ENCODE measurements at places on chromosomes 2 and 18.

- DNase-seq = no peak
Observed at GRCh38 chr2:118177884-118178283, 89.6 kb downstream of the INSIG2 start.

DNA sequence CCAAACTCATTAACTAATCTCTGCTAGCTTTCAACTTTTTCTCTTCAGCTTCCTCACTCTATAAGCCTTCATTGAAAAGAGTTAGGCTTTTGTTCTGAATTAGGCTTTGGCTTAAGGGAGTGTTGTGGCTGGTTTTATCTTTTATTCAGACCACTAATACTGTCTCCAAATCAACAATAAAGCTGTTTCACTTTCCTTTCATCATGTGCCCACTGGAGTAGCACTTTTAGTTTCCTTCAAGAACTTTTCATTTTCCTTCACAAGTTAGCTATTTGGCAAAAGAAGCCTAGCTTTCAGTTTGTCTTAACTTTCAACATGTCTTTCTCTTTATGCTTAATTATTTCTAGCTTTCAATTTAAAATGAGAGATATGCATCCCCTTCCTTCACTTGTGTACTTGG, 271.7 kb upstream of the FSIP2 start:
- DNase-seq = no peak

DNA sequence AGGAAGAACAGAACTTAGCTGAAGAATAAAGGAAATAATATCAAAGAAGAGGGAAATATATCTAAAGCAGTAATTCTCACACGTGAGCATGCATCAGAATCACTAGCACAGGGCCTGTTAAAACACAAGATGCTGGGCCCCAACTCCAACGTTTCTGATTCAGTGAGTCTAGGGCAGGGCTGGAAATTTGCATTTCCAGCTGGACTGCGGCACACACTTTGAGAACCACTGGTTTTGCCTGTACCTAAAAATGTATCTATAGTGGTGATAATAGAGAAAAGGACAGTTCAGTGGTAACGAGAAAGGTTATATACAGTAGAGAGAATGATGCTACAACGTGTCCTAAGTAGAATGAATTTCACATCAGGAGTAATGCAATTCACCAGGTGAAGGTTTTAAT, 11.2 kb downstream of the REV1 start:
- DNase-seq = no peak

DNA sequence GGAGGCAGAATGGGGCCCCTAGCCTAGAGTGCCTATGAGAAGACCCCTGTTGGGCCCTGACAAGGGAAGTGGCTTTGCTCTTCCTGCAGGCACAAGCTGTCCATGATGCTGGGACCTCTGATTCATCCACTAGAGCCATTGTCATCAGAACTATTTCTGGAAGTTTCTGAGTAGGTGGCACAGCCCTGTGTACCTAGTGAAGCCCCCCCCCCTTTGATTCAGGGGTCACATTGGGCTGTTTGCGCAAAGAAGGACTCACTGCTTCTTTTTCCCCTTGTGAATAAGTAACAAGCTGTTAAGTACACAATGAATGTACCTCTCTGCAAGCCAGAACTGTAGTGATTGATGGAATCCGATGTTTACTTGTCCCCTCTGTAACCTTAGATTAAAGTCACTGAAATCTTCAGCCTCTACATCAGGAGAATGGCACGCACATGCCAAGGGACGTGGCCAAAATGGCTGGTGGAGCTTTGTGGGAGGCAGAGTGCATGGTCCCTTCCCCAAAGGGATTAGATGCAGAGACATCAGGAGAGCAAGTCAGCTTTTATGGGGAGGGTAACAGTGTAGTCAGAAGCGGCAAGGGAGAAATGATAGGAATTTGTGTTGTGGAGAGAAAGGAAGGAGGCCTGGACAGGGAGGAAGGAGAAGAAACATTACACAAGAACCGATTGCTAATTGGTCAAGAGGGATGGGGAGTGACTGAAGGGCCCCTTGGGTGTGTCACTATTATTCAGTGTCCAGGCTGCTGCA, 267.6 kb upstream of the RAB12 start:
- DNase-seq = no peak

GRCh38 chr2:43340945-43341356, 114.5 kb upstream of the ZFP36L2 start:
- DNase-seq = no peak

- DNase-seq = no peak
Observed at GRCh38 chr2:150432312-150432625, 55.2 kb downstream of the RND3 start.

DNA sequence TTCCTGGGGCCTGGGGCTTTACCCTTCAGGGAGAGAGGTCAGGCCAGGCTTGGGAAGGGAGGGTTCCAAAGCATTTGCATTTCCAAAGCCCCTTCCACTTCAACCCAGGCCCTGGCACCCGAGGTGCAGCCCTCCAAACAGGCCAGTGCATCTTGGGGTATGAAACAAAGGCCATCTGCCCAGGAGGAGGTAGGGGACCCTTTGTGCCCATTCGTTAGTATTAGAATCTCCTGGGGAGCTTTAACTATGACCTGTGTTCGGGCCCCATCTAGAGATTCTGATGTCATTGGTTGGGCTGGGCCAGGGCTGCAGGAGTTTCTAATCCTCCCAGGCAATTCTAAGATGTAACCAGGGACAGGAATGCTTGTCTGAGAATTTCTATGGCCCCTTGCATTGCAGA, 73.6 kb downstream of the CIB4 start:
- no peak for DNase-seq

DNA sequence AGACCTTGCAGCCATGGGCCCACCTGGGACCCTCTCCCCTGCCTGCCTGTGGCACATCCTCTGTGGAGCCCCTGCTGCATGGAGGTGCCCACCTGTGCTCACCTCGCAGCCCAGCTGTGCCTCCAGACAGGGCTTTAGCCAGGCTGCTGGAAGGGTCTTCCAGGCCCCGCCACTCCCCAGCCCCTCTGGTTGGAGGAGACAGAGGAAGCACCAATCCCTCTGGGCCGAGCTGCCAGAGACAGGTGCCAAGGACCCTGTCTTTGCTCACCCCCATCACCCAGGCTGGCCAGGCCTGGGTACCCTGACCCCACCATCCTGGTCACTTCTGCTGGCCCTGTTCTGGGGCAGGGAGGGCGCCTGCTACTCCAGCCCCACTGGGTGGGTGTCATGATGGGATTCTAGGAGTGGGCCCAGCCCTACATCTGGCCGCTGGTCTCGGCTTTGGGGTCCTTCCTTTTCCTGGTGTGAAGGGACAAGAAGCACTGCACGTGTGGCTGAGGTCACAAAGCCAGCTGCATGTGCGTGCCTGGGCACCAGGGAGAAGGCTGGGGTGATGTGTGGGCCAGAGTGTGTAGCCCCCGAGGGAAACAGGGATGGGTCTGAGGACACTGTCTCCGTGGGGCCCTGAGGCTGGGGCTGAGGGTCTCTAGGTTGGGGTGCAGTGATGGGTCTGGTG, 9.3 kb upstream of the NEU4 start:
- DNase-seq = no peak

- DNase-seq = no peak
Observed at GRCh38 chr2:235766278-235766677, 272.4 kb downstream of the AGAP1 start.

- no peak for DNase-seq
Observed at GRCh38 chr18:9177031-9177430, 40.5 kb downstream of the ANKRD12 start.

- no peak for DNase-seq
Observed at GRCh38 chr18:697012-697411, 15.4 kb downstream of the ENOSF1 start.

DNA sequence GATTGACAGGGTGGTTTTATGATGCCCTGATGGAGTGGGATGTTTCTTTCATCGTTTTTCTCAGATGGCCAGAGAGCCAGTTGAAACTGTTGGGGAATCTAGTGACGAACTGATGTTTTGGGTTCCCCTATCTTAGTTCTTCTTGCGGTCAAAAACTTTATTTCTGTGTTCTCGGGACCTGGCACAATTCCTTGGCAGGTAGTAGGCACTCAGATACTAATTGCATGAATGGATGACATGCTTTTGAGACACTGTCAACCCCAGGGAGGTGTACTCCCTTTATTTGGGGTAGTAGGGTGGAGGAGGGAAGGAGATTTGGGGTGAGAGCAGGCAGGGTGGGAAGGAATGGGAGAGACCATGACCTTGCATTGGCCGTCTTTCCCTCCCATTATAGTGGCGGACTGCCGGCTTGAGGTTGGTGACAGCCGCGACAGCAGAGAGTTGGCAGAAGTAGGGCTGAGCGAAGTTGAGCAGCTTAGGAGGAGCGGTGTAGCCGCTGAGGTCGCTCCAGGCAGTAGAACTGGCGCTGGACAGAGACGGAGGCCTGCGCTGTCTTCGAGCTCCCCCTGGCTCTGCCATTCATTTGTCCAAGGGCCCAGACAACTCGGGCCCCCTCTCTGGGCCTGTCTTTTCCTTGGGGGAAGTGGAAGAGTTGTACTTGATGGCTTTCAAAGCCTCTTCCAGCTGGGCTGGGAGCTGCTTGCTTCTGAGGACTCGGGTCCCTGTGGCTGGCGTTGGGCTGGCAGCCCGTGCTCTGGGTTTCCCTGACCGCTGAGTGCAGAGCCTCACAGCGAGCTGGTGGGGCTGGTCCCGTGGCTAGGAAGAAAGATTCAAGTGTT, 2.6 kb downstream of the TET3 start:
- no peak for DNase-seq

GRCh38 chr2:158380746-158381145, 75.8 kb downstream of the CCDC148 start:
- DNase-seq = no peak

GRCh38 chr2:217916504-217917254, 86.1 kb downstream of the TNS1 start:
- DNase-seq = no peak

DNA sequence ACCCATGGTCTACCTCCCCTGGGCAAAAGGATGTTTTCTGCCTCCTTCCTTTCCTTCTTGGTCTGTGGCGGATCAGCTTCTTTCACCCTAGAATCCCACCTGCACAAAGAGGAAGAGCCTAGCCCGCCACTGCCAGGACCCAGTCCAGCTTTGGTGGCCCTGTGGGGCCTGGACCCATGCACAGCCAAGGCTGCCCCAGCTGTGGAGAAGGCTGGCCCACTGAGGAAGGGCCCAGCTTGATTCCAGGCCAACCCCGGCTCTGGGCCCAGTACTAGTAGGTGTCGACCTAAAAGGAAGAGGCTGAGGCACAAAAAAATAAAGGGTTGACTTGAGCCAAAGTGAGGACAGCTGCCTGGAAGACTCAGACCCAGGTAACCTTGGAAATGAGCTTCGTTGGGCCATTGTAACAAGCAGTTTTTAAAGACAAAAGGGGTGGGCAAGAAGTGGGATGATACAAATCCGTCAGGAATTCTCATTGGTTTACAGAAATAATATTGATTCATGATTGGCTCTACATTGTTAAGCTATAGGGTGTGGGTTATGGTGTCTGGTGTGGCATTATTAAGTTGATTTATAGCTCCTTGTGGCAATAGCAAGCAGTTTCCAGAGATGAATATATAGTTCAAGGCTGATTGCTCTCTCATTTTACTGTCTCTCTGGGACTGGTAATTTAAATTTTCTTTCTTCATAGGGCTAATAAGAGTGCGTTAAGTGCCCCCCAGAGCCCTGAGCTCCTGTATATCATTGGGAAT, 29.8 kb upstream of the MAL start:
- no peak for DNase-seq

DNA sequence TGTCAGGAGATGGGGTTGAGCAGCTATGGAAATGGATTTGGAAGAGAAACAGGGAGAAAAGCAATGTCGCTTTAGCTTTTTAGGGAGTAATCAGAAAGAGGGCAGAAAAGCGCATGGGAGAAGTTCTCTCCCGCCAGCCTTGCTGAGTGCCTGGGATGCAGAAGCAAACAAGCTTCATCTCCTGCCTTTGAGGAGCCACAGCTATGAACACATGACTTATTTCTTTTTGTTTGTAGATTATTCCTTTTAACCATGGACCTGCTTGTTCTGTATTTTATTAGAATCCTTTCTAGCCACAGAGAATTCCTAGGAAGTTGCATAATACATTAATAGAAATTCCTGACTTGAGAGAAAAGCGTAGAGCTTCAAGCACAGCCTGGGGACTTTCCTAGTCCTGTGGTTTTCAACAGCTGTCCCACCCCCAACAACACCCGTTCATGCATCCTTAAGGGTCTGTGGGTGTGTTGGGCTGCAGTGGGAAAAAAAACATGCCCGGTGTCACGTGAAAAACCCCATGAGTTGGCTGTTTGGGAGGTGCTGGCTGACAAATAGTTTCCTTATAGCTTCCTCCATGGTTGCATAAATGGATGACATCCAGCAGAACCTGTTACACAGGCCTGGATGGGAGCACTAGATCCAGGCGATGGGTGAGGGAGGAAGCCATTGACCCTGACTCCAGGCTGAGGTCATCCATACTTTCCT, 14.9 kb downstream of the SLC9A4 start:
- no peak for DNase-seq

- no peak for DNase-seq
Observed at GRCh38 chr2:133581010-133581760, 12.9 kb upstream of the NCKAP5 start.

DNA sequence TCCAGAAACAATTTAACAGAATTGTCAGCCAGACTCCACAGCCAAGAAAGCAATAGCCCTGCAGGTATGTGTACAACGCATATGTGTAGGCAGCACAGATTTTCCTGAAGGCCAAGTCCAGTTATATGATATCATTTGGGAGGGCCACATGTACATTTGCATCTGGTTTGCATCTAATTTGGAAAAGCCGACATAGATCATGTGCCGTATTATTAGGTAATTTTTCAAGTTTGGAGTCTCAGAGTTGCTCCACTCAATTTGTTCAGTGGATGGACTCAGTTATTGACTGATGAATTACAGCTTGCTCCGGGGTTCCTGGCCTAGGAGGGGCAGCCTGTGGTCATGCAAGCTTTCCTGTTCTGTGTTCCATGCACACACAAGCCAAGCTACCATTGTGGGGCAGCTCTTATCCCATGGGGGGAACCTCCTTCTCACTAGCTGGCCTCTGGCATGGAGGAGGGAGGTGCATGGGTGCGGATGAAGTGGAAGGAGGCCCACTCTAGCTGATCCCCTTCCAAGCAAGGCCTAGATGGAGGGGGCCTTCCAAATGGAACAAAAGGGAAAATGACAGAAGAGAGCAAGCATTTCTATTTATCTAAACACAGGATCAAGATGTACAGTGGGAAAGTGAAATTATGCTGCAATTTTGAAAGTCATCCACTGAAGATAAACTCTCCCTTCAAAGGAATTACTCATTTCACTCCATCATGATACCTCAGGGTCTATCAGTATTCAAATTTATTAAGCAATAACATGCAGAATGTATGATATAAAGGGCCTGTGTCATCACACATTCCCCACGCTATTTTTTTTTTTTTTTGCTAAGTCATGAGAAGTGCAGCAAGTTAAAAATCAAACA, 202.6 kb upstream of the SMAD2 start:
- no peak for DNase-seq

DNA sequence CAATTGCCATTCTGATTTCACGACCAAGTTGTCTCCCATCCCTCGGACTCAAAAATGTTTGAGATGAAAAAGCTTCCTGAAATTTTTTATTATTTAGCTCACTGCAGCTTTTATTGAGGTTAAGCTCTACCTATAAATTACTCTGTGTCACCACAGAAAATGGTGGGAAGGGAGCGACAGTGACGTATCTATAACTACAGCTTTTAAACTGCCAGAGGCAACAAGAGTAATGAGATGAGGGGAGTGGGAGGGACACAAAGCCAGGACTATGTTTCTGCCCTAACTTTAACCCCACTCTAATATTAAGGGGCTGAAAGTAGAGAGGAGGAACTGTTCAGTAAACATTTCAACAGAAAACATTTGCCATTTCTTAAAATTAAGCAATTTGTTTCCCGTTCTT, 37.4 kb downstream of the SMAD2 start:
- no peak for DNase-seq
